ENCODE measurements at places on chromosomes 11 and 22.

- no peak for DNase-seq
Observed at GRCh38 chr11:85279267-85279666, 347.9 kb downstream of the DLG2 start.

DNA sequence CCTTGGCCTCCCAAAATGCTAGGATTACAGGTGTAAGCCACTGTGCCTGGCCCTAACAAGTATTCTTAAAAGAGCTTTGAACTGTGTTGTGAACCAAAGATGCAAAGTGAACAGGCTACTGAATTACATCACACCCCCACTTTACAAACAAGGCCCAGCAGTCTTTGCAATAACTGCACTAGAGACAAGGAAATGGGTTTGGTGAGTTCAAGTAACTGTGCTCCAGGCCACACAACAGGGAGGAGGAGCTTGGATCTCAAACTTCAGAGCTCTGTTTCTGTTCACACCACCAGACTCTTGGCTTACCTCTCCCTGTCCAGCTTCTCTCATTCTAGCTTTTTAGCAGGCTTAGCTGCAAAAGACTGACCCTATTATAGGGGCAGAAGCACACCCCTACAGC lies 30.4 kb upstream of the RASL10A start:
- DNase-seq, result no peak

DNA sequence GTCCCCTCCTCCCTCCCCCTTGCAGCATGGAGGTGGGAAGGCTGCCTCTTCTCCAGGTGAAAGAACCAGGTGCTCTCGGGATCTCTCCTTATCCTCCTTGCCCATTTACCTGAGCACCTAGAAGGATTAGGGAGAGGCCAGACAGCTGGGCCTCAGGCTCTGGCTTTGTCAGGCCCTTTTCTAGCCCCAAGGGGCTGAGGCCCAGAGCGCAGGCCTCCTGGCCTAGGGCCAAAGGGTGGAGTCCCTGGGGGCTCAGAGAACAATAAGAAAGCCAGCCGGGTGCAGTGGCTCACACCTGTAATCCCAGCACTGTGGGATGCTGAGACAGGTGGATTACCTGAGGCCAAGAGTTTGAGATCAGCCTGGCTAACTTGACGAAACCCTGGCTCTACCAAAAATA lies 5.4 kb upstream of the TTLL1 start:
- no peak for DNase-seq

GRCh38 chr22:36580846-36581245 lies 51.9 kb upstream of the EIF3D start:
- DNase-seq, result no peak

GRCh38 chr11:66951927-66952337 lies 6.3 kb downstream of the PC start:
- DNase-seq, result no peak

DNA sequence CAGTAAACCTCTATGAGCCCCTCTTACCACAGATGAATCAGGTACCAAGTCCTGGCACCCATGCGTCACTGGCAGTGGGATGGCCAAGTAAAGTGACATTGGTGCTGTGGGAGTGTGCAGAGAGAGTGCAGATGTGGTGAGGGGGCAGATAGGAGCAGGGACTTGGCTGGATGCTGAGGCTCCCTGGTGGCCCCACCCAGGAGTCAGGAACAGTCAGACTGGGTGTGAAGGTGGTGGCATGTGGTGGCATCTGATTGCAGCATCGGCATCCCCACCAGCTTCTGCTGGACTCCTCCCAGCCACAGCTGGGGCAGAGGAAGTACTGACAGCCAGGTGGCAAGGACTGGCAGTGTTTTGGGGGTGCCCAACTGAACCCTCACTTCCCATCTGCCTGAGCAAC lies 11.4 kb downstream of the DGAT2 start:
- no peak for DNase-seq

GRCh38 chr11:33536178-33536577 lies 164.4 kb downstream of the C11orf91 start:
- DNase-seq, result no peak

- no peak for DNase-seq
Observed at GRCh38 chr11:66084821-66085475, 14.9 kb downstream of the PACS1 start.

DNA sequence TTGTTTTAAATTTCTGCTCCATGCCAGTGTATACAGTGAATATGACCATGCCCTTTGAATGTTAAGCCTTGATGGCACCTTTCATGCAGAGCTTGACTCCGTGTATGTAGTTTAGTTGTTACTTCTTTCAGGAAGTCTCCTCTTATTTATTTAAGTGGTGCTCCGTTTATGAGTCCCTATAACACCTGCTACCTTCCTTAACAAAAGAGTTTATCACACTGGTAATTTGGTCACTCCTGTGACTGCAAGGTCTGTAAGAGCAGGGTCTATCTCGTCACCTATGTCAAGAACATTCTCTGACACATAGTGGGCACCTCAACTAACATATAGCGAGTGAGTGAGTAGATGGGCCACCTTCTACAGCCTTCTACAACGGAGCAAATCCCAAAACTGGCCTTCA lies 152.5 kb downstream of the CCDC34 start:
- DNase-seq, result no peak

- no peak for DNase-seq
Observed at GRCh38 chr11:10030122-10030490, 263.9 kb downstream of the SBF2 start.

DNA sequence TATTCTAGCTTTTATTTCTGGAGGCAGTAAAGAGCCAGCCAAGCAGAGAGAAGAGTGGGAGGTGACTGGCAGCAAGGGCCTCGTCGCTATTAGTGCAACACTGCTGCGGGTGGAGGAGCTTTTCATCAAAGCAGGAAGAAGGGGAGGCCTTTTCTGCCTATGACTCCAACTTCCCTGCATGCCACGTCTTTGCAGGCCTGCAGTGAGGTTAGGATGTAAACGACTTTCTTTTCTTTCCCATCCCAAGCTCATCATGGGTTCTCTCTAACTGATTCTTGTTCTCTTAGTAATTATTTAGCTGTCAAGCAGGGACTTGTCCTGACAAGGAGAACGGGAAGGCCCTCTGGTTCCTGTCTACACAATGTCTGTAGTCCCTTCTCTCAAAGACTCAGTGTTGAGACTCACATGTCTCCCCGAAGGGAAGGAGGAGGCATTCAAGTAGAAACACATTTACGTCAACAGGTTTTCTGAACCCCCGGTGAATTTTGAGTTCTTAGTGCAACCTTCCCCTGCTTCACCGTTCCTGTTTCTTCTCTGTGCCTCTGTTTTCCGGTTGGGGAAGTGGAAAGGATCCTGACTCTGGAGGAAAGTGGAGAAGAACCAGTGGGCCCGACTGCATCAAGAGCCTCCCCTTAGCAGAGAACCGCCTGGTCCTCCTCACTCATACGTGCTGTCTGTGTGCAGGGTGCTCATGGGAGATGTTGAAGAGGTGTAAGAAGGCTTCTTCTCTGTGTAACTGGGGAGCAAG lies 56.9 kb downstream of the PACS1 start:
- peak; percentile 46 for DNase-seq

DNA sequence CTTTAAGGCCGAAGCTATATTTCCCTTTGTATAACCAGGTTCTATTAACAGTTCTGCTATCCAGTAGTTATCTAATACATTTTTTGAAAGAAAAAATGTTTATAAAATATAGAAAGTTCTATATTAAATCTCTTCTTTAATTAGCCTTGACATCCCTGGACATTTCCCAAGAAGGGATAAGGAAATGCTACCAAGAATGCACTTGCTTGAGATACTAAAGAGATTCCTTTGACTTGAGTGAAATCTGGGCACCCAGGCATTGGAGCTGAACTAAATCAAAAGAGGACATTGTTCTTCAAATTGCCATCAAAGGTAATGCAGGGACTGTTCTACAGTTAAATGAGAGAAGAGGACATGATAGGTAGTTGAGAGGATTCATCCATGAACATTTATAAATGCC lies 535.9 kb upstream of the FAT3 start:
- DNase-seq, result no peak

DNA sequence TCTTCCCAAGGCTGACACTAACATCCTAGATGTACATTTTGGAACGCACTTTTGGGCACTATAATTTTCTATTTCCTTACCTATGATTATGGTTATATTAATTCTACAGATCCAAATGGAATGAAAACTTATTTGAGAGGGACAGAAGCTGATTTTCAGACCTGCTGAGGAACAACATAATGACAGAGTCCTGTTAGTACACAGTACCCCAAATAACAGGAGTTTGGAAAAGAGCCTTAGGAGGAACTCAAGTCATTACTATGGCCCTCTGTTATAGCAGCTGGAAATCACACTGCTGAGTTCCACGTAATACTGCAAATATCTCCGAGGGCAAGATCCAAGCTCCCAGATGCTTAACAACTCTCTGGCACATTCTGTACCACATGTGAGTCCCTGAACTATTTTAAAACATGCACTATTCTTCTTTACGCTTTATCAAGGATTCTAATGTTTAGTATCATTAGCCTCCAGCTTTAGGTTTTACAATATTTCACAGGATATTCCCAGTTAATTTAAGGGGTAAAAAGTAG lies 1027.7 kb upstream of the CCDC90B start:
- no peak for DNase-seq

DNA sequence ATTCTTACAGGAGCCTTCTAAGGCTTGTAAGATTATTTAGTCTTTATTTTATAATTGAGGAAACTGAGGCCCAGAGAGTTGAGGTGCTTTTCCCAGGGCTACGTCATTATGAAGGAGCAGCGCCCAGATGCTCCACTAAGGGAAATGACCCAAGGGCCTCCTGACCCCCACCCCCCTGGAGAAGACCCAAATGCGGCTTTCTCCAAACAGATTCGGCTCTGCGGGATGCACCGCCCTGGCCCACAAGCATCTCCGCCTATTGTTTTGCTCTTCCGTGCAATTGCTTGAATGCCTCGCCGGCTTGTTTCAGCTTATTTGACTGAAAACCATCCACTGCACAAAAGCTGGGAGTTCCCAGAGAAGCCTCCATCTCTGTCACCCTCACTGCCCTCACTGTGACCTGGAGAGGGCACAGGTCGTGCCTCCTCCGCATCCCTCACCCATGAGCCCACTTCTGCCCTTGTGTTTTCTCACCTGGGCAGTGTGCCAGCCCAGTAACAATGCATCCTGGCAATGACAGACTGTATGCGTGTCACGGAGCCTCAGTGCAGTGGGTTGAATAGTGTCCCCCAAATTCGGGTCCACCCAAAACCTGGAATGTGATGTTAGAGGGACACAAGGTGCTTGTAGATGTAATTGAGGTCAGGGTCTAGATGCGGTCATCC lies 790.2 kb downstream of the TBC1D22A start:
- no peak for DNase-seq

- DNase-seq, result no peak
Observed at GRCh38 chr11:124732230-124732629, 7.5 kb upstream of the NRGN start.

DNA sequence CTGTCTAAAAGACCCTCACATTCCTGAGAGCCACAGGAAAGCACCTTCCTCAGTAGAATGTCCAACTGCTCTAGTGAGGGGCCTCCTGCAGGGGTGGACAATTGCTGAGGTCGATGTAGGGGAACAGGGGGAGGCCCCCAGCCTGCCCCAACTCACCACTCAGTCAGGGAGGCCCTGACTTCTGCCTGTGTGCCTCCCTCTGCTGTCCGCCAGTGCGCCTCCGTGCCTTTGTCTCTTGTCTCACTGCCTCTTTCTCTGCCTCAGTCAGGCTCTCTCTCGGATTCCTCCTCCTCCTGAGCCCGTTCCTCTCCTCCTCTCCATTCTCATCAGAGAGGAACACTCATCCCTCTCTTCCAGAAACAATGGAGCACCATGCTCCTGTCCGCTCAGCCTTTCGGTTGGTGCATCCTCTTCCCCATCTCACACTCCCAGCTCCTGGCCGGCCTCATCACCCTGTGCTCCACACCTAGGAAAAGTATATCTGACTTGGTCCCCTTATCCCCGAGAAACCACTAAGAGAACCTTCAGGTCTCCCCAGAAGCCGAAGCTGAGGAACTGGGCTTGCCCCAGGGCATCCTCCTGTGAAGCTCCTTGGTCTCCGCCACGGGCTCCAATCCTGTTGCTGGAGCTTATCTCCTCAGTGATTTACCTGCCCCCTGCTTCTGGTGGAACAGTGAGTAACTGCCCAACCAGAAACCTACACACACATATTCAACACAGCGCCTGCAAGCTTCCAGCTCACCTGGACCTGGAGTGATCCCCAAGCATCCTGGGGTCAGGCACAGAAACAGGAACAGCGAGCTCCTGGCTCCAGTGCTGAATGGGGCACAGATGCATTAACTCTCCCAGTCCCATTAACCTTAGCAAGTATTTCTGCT lies 2.3 kb downstream of the B3GAT1 start:
- no peak for DNase-seq

DNA sequence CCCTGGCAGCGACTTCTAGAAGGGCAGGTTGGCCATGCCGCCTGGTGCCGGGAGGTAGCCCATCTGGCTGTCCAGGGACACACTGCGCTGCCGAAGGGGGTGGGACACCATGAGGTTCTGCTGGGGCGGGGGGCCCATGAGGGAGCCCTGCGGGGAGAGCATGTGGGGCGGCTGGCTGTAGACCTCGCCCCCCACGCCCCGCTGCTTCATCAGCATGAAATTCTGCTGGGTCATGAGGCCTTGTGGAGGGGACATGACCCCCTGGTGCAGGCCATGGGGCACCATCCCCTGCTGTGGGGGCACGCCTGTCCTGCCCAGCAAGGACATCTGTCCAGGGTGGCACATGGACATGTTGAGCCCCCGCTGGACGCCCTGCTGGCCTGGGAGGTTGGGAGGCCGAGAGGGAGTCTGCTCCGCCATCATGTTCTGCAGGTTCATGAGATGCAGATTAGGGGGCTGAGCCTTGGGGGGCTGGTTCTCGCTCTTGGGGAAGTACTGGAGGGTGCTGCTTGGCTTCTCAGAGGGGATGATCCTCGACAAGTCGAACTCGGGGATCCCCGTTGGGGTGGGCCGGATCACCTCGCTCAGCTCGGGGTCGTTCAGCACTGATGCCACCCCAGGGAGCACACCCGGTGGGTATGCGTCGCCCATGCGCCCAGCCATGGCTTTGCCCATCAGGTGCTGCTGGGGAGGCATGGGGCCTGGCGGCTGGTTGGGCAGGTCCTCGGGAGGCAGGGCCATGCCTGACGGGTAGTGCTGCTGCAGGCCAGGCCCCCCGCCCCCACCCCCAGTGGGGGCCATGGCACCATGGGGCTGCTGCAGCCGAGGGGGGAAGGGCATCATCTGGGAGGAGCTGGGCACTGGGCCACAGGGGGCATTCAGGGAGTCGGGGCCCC lies 15.0 kb downstream of the CXCR5 start:
- DNase-seq, result no peak

GRCh38 chr11:60914633-60915247 lies 782 bp downstream of the TMEM109 start:
- no peak for DNase-seq

DNA sequence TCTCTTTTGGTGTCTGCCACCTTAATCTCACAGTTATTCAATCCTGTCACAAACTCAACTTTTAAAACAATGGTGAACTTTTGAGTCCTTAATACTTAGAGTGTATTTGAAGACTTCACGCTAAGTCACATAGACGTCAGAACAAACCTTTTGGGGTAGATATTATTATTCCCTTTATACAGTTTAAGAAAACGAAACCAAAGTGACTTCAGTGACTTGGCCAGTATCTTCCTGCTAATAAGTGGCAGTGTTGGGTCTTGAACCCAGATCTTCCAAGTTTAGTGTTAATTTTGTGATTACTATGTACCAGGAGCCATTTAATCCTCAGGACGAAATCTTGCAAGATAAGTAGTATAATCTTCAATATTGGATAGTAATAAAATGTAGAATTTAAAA lies 691 bp downstream of the CEP295 start:
- no peak for DNase-seq

GRCh38 chr11:84558085-84558905 lies 1068.8 kb downstream of the DLG2 start:
- DNase-seq, result no peak

- no peak for DNase-seq
Observed at GRCh38 chr11:78810559-78811009, 235.9 kb upstream of the NARS2 start.

- DNase-seq, result no peak
Observed at GRCh38 chr22:36325154-36326031, 62.4 kb downstream of the MYH9 start.
